ENCODE measurements at places on chromosomes 11 and 22.

GRCh38 chr22:49330421-49331222 lies 497.1 kb downstream of the BRD1 start:
- DNase-seq = no peak

DNA sequence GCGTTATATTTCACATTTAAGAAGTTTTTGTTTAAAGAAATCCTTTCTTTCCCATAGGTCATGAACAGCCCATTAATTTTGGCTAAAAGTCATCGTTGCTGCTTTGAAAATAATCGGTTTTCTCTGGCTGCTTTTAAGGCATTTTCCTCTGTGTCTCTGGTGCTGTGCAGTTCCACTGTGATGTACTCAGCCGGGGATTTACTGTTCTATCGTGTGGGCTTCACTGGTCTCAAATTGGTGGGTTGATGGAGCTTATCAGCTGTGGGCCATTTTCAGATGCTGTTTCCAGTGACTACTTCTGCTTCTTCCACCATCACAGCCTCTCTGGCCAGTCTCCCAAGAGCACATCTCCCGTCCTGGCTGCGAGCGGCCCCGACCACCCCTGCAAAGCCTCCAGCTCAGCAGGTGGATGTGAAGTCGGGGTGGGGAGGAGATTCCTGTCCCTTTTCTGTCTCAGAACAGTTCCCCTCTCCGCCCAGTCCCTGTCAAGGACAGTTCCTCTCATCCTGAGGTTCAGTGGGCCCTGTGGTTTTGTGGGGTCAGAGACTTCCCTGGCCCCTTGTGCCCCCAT lies 20.3 kb downstream of the IFITM10 start:
- DNase-seq = no peak

DNA sequence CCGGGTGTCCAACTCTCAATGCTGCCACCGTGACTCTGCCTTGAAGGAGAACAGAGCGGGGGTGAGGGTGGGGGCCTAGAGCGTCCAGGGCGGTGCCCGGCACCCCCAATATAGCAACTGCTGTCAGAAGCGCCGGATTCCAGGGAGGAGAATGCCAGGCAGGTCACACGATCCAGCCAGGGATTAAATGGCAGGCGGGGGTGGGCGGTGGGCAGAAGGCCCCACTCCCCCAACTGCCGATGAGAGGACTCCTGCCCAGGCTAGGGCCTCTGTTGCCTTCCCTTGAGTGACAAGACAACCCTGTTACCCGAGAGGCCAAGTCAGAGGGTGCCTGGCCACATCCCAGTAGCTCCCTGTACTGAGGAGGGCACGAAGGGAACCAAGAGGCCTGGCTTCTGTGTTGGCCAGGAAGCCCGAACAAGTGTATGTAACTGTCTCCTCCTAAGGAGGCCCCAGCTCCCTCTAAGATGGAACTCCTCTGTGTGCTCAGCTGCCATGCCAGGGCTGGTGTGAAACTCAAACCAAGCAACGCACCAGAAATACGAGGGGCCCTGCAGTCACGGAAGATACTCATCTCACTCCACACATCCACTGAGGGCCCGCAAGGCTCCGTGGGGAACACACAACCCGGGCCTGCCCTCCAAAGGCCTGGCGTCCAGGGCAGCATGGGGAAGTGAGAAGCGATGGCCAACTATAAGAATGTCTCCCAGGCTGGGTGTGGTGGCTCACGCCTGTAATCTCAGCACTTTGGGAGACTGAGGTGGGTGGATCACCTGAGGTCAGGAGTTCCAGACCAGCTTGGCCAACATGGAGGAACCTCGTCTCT lies 3.0 kb downstream of the PACSIN3 start:
- no peak for DNase-seq

GRCh38 chr11:73464347-73464746 lies 88.1 kb downstream of the RELT start:
- no peak for DNase-seq

- DNase-seq = no peak
Measured at GRCh38 chr11:2707736-2708135, 7.9 kb upstream of the KCNQ1OT1 start.

DNA sequence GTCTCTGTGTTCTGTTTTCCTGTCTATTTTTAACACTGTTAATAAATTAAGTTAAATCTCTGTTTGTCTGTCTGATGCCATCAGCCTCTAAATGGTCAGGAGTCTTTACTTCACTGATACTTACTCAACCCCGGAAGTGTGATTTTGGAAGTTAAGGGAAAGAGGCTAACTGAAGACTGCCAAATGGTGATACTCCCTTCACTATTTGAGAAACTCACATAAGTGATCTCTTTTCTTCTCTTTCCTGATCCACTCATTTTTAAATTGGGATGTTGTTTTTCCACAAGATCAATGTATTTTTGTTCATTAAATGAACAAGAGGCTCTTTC lies 389 bp upstream of the CASP12 start:
- DNase-seq = no peak

DNA sequence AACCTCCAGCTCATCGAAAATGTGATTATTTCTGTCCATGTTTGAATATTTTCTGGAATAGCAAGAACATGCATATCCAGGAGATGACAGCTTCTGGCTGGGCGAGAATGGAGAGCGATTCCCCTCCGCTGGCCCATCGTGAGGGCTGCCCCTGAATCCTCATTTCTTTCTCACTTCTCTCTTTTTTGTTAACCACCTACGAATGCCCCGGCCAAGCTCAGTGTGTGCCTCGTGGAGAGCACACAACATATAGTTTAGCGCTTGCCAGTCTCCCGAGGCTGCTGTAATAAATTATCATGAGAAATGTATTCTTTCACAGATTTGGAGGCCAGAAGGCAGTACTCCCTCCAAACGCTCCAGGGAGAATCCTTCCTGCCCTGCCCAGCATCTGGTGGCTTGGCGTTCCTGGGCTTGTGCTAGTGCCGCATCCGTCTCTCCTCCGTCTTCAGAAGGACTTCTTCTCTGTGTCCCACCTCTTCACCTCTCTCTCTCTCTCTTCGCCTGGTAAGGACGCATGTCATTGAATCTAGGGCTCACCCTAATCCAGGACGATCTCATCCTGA lies 1306.0 kb downstream of the TBC1D22A start:
- DNase-seq = no peak
